ENCODE measurements at places on chromosomes 12 and 14. TPM values are rescaled to one million over a fixed set of nuclear protein-coding genes. Genes with fewer than 3 reads are reported as not detected.

- DNase-seq, result peak; percentile 45
Measured at GRCh38 chr12:58420503-58420902, 479.1 kb downstream of the ATP23 start.

DNA sequence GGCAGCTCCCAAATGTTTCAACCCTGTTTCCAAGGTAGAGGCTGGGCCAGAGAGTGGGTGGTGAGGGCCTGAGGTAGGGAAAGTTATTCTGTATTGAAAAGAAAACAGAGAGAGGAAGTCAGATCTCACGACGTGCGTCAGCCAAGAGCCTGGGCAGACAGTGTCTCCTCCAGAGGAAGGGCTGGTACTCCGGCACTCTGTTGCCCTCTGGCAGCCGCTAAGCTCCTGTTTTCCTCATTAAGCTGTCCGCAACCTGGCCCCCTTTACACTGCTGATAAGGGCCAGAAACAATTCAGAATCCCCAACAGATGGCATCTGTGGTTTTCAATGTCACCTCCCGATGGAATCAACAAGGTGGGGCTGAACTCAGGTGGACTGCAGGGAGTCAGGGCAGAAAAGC is 26.0 kb upstream of the LTBP2 start:
- no peak for DNase-seq

GRCh38 chr12:23217158-23217557 is 592.2 kb downstream of the ETNK1 start:
- no peak for DNase-seq

DNA sequence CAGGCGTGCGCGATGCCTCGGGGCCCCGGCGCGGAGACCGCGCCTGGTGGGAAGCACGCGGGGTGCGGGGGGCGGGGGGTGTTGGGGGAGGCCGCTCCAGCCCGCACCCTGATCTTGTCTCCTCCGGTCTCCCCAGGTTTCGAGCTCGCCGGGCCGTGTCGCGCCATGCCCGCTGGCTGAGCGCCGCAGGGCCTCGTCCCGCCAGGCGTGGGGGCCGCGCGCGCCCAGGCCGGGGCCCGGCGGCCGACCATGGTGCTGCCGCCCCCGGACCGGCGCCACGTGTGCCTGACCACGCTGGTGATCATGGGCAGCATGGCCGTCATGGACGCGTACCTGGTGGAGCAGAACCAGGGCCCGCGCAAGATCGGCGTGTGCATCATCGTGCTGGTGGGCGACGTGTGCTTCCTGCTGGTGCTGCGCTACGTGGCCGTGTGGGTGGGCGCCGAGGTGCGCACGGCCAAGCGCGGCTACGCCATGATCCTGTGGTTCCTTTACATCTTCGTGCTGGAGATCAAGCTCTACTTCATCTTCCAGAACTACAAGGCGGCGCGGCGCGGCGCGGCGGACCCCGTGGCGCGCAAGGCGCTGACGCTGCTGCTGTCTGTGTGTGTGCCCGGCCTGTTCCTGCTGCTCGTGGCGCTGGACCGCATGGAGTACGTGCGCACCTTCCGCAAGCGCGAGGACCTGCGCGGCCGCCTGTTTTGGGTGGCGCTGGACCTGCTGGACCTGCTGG is 2.4 kb downstream of the TMEM121 start:
- no peak for DNase-seq

DNA sequence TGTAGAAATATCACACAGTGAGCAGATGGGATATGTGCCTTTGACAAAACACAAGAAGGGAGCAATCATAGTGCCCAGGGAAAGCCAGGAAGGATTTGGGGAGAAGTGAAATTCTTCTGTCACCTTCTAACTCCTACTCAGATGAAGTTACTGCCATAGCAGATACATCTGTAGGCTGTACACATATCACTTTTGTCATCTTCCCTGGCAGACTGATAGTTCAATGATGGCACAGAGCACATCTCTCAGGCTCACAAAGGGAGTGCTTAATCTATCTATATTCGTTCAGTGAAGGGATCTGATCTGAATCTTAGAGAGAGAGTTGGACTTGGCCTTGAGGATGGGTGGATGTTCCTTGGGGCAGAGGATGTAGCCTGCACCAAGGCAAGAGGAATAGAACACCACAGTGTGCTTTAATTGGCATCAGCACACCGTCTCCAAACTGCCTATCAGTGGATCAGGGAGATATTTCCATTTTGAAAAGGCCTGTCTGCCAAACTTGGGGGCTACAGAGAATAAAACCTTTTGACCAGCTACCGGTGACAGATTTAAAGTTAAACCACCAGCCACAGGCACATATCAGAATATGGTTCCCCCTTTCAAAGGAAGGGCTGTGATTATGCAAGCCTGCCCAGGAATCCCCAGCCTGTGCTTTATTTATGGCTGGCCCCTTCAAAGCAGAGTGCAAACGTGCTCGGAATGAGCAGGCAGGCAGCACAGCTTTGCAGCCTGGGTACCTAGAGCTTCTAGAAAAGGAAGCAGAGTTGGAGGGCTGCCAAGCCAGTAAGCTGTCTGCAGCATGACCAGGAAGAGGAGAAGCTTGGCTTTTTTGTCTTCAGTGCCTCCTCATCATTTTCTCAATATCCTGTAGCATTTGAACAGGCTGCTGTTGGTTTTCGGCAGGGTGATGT is 165.5 kb upstream of the DYRK2 start:
- peak; percentile 82 for DNase-seq

DNA sequence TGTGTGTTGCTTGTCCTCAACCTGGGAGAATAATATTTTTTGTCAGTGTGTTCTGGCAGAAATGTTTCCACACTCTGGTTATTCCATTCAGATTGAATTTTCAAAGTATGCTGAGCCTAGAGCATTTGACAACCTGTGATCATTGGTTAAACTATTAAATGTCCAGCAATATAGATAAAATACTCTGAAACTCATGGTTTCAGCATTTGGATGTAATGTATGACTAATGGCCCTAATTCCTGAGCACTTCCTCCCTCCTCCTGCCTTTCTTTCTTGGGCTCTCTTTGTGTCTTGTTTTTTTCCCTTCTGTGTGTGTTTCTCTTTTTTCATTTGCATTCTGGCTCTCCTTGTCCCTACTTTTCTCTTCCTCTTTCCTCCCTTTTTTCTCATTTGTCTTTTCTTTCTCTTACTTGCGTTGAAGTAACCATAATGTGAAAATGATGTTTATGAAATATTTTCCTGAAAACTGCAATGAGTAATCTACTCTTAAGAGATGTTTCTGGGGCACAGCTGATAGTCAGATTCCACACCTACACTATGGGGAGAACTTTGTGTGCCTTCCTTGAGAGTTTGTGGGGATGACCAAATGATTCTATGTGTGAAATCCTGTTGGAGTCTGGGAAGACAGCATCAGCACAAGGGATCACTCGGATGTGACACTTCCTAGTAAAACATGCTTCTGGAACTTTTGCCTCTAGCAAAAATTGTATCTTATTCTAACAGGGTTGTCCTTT is 74.6 kb downstream of the FRMD6 start:
- peak; percentile 7 for DNase-seq

DNA sequence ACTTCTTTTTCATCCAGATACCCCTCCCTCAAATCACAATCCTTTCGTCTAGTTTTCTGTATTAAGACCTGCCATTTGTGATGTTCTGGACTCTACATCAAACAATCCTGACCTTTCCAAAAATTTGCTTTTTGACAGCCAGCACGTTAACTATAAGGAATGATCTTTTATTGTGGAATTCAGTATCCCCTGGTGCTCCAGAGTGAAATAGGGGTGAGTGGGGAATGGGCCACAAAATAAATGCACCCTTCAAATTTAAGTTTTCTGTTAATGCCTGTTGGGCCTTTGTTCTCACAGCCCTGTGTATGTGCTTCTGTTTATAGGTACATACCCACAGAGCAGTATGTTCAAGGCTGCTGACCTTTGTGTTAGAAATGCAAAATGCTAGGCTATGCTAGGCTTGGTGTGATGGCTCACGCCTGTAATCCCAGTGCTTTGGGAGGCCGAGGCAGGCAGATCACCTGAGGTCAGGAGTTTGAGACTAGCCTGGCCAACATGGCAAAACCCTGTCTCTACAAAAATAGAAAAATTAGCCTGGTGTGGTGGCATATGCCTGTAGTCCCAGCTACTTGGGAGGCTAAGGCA is 12.0 kb downstream of the PNN start:
- DNase-seq, result no peak

- no peak for DNase-seq
Measured at GRCh38 chr12:119630223-119630780, 36.7 kb downstream of the TMEM233 start.

Gene CD69
- total RNA-seq, result 0.25 TPM

Gene IAPP
- total RNA-seq, result not detected

Gene GUCY2C
- not detected for total RNA-seq

Gene KRT3
- not detected for total RNA-seq

Gene TGM1
- total RNA-seq, result 0.45 TPM

Gene TAS2R8
- total RNA-seq, result not detected

Data from renal cortical epithelial cell (primary cell).